ENCODE measurements at places on chromosomes 1 and 21.

- no peak for DNase-seq
These were observed 304.8 kb downstream of the BRINP3 start for GRCh38 chr1:190172651-190173430.

- no peak for DNase-seq
These were observed 88.1 kb upstream of the RUNX3 start for GRCh38 chr1:25018110-25018735.

- DNase-seq: no peak
These were observed 30.8 kb upstream of the COL18A1 start for GRCh38 chr21:45373991-45374816.

DNA sequence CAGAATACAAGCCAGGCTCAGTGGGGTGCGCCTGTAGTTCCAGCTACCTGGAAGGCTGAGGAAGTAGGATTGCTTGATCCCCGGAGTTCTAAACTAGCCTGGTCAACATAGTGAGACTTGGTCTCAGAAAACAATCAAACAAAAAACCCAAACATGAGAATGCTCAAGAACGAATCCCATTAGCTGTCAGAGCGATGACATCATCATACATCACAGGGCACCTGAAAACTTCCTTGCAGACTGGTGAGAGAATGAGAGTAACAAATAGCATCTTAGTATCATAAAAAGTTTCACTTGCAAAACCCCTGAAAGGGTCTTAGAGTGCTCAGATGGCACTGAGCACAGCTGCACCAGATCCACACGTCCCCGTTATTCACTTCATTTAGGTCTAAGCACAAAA is 21.1 kb upstream of the CDCA8 start:
- DNase-seq: no peak

DNA sequence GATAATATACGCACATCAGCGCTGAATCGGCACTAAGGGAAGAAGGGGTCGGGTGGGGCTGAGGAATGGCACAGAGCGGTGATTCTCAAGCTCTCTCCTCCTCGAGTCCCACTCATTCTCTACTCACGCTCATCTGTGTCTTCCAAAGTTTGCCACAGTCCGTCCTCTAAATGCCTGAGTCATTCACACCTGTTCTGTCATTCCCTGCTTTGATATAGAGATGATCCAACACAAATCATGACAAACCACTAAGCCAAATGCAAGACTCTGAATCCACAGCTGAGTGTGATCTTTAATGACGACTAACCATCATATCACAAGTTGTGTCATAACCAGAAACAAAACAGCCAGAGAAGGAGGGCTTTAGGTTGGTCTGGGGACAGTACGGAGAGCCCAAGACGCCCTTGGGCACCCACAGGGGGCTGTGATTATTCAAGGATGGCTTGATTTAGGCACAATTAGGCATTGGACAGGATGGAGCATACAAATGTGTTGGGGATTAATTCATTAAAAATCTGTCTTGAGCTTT is 501.5 kb downstream of the KIF26B start:
- DNase-seq: no peak

- DNase-seq: no peak
These were observed 11.2 kb downstream of the DDAH1 start for GRCh38 chr1:85453640-85454194.

GRCh38 chr21:38196036-38196435 is 60.8 kb upstream of the KCNJ15 start:
- DNase-seq: no peak

DNA sequence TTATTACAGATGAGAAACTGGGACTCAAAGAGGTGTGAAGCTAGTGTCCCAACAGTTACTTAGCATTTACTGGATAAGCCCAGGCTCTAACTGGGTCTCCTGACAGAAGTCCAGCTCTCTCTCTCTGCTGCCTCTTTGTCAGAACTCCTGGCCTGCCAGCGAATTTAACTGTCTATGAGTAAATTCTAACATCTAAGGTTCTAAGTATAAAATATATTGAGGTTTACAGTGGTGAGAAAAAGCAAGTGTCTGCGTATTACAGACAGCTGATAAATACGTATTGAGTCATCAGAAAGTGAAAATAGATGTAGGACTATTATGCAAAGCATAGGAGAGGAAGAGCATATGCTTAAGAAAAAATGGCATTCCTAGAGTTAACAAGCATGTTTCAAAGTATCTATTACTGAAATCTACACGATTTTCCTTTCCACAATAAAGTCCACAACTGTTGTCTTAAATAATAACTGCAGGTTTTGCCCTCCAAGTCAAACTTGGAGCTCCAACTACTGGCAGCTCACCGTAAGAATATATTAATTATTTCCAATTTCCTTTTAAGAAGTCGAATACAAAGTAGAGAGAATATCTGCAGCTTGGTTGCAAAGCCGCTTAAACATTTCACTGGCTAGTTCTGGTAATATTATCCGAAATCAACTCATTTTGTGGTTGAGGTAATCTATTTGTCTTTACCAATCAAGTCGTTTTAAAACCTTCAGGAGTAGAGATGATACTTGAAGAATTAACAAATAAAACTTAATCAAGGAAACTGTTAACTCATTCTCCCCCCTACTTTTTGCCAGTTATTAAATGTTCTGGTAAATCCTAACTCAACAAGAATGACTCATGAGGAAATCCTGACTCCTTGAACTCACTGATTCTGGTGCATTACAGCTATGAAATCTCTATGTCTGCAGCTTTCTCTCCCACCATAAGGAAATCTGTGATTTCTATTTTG is 1.4 kb upstream of the RGS2 start:
- no peak for DNase-seq

DNA sequence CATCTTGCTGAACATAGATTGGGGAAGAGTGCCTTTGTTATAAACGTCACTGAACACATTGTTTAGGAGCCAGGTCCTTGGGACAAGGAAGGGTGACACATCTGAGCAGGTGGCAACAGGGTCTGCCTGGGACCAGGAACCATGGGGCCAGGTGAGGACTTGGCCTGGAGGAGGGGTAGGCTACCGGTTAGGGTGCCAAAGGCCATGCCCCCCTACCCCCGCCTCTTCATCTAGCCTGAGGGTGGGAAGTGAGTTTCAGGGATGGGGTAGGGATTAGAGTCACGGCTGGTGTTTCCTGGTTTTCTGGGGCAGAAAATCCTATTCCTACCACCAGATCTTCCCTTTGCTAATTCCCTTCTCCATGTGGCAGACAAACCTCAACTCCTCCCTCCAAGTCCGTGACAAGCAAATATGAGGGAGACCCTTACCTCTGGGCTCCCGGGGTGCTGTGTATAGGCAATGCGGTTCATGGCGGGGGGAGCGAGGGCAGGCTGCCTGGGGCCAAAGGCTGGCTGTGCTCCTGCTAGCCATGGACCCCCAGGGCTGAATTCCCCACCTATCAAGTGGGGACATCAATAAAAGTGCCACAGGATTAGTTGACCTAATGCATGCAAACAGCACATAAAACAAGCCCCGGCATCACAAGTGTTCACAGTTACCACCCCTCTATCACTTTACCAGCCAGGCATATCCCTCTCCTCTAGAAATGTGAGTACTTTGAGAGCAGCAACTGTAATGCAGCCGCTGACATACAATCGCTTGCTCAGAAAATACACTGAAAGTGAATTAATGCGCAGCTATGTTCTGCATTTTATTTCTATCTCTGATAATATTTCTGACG is 14.5 kb downstream of the CD247 start:
- no peak for DNase-seq

DNA sequence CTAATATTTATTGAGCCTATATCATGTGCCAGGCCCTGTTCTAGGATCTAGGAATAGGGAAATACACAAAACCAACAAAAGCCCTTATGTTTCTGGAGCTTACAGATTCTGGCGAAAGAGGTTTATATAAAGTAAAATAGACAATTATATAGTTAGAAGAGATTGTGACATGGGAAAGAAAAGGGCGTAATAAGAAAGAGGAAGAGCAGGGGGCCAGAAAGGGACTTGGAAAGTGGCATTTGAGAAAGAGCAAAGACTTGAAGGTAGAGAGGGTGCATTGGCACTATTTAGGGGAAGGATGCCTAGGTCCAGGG is 322.5 kb upstream of the FAM78B start:
- no peak for DNase-seq

DNA sequence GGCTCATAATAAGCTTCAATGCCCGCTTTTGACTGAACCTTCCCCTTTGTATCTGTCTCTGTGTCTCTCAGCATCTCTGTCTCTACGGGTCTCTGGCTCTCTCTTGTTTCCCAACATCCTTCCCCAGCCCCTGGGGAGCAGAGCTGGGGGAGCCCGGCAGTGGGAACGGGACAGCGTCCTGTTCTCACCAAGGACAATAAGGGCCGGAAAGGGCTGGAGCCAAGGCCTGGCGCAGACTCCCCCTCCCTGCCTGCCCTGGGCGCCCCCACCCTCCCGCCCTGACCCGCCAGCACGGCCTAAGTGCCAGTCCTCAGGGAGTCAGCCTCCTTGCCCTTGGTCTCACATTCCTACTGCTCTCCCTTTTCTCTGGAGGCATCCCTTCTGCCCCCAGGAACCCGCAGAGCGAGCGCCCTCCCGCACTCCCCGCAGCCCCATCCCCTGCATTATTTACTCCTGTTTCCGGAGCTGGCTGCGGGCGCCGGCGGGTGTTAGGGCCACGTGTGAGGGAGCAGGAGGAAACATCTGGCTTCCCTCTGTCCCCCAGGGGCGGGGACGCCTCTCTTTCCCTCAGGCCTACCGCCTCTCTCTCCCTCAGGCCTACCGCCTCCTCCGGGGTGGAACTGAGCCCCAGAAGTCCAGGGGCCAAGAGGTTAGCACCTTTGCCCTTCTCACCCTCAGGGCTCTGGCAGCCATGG is 6.5 kb downstream of the KRTCAP2 start:
- DNase-seq: no peak

DNA sequence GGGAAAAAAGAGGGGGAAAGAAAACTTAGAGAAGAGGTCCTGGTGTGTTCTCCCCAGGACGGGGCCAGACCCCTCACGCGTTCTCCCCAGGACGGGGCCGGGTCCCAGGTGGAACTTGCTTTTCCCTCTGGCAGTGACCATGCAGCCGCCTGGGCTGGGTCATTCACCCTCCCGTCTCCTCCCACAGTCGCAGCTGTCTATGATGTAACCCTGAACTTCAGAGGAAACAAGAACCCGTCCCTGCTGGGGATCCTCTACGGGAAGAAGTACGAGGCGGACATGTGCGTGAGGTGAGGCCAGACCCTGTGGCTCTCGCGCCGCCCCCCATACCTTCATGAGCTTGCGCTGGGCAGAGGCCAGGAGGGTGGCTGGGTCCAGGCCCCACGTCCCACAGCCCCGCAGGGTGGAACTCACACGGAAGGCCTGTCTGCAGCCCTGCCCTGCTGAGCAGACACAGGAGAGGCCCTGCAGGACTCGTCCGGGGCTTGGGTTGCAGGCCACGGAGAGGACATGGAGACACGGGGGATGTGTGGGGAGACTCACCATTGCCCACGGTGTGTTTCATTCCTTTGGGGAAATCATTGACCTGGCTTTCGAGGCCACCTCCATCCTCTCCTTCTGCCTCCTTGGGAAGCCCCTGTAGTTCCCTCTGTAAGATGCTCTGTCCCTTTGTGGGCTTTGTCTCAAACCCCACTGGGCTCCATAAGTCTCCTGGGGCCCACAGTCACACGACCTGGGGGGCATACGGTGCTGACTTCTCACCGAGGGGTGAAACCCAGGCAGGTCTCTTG is 40.7 kb upstream of the TRAPPC10 start:
- DNase-seq: no peak

DNA sequence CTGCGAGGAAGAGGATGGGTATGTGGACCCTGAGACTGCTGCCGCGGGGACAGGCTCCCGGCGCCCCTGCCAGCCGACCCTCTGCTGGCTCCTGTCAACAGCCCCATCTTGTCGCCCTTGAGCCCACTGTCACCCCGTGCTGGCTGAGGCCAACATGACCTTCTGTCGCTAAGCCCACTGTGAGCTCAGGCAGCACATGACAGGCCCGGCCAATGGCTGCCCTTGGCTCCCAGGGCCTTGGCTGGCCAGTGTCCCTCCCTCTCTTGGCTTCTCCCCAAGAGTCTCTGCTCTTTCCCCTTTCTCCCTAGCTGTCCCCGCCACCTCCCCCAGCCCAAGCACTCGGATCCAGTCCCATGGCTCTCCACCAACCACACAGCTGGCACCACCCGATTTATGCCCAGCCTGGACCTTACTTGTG is 3.5 kb downstream of the PEX10 start:
- DNase-seq: no peak

GRCh38 chr1:225573216-225573615 is 79.7 kb downstream of the ENAH start:
- DNase-seq: no peak

DNA sequence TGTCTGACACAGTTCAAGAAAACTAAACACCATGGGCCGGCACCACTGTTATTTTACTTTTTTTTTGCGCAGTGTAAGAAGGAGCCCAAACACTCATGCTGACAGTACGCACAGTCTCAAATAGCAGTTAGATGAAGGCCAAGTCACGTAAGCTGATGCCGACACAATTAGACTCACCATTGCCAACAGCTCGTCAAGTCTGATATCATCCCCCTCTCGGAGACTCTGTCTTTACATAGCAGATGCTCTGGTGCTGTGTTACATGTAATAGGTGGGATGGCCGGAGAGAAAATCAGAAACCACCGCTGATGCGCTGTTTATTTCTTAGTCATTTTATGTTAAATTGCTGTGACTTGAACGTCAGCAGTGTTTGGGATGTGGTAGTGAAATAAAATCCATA is 49.3 kb downstream of the TGFB2 start:
- DNase-seq: no peak

All from stimulated activated CD8-positive, alpha-beta memory T cell treated with anti-CD3 and anti-CD28 coated beads, Interleukin-4, amount 100 ng/mL, for 24 hours (primary cell).